ENCODE measurements at places on chromosomes 3 and 15.

GRCh38 chr3:47003461-47004368 lies 24.2 kb downstream of the NBEAL2 start:
- no peak for DNase-seq

DNA sequence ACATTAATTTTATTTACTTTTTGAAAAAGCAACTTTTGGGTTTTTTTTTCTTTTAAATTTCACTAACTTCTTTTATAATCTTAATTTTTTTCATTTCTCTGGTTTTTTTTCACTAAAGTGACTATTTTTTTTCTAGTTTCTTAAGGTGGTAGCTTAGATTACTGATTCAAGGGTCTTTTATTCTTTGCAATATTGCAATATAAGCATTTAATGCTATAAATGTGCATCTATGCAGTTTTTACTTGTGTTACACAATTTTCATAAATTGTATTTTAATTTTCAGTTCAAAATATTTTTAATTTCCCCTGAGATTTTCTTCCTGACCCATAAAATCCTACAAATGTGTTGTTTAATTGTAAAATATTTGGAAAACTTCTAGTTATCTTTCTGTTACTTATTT lies 535.8 kb downstream of the GABRG3 start:
- DNase-seq = no peak

- no peak for DNase-seq
These were observed 298.5 kb downstream of the DIPK2A start for GRCh38 chr3:144270100-144270499.

- no peak for DNase-seq
These were observed 394.0 kb downstream of the FOXP1 start for GRCh38 chr3:71189480-71189879.

DNA sequence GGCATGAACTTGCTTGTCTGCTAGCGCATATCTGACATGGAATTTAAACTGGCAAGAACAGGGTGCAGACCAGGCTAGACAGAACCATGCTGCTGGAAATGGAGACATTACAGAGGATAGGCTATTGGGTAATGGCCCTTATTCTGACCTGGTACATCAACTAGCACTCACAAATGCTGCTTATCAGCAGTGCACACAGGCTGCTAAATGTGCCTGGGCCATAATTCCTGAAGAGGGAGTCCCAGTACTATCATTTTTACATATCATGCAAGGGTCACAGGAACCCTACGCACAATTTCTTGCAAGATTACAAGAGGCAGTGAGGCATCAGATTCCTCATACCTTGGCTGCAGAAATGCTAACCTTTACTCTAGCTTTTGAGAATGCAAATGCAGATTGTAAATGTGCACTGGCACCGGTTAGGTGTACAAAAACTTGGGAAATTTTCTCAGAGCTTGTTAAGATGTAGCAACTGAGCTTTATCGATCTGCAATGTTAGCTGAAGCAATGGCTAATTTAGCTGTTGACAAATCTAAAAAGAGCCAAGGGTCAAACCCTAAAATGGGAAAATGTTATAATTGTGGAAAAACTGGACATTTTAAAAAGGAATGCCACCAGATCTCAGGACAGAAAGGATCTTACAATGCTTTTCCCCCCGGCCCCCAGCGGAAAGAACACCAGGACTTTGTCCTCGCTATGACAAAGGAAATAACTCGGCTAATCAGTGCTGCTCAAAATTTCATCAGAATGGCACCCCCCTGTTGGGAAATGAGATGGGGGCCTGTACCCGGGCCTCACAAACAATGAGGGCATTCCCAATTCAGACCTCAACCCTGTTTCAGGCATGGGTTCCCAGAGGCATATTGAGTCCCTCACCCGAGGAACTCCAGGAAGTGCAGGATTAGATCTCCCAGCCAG lies 21.1 kb downstream of the CCRL2 start:
- DNase-seq = no peak

DNA sequence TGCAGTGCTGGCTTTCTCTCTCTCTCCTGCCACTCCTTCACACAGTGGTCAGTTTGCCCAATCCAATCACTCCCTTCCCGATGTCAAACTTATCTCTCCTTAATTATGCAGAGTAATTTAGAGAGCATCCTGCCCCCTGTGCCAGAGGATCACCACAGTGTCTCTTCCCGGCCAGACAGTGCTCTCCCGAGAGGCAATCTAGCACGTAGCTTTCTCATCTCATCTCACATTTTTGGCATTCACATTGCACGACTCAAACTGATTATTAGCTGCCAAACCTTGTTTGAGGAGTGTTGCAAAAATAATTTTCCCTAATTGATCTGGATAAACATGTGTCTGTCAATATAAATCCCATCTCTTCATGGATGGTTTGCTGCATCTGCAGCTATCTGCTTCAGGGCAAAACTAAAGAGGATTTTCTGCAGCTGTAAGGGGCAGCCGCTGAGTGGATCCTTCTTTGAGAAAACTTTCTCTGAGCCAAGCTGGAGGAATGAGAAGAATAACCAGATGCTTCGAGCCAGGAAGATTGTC lies 37.8 kb downstream of the SSUH2 start:
- DNase-seq = no peak

DNA sequence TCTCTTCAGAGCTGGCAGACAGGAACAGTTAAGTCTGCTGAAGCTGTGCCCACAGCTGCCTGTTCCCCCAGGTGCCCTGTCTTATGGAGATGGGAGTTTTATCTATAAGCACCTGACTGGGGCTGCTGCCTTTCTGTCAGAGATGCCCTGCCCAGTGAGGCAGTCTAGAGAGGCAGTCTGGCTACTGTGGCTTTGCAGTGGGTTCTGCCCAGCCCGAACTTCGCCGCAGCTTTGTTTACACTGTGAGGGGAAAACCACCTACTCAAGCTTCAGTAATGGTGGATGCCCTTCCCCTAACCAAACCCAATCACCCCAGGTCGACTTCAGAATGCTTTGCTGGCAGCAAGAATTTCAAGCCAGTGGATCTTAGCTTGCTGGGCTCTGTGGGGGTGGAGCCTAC lies 91.2 kb downstream of the SLC25A26 start:
- DNase-seq = no peak

- DNase-seq = no peak
These were observed 52.4 kb downstream of the HEG1 start for GRCh38 chr3:125003369-125003853.

- DNase-seq = no peak
These were observed 2.0 kb downstream of the CIB2 start for GRCh38 chr15:78129077-78129750.

DNA sequence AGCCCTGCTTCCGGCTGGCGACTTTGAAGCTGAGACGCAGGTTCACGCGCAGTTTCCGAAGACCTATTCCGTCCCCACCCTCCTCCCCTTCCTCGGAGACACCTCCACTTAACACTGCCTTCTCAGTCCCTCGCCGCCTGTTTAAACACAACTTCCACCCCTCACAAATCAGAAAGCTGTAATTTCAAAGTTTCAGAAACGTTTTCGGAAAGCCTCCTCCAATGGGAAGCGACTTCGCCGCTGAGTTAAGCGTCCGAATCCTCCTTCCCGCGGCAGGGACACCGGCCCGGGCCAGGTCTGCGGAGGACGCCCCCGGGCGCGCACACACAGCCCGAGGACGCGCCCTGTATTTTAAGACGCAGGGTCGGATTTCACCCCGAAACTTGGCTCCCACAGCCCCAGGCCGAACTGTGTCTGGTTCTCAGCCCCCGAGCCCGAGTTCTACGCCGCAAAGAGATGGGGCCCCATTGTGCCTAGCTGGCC lies 559 bp upstream of the LRRN1 start:
- no peak for DNase-seq

DNA sequence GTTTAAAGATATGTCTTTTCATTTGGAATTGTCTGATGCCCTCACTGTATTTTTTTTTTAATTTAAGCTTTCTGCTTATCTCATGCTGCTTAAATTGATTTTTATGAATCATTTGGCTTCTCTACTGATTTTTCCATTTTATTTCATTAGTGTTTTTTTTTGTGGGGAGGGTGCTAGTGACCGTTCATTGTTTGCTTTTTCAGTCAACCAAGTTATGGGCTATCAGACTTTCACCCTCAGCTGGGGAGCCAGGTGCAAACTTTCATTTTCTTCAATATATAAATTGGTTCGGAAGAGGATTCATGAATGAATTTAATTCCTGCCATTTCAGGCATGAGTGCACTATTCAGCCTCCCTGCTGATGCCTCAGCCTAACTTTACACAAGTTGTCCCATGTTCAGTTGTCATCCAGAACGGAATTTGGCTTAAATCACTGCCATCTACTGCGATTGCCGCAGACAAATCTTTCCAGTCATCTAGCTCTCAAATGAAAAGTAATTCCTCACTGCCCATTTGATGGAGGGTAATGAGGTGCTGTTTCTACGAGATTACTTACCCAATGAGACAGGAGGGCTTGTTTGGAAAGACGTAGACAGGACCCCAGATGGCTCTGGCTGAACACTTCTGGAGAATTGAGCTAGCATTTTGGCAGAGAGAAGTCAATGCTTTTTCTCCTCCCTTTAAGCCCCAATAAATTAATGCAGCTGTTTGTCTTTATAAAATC lies 89.9 kb upstream of the RORA start:
- DNase-seq = no peak

DNA sequence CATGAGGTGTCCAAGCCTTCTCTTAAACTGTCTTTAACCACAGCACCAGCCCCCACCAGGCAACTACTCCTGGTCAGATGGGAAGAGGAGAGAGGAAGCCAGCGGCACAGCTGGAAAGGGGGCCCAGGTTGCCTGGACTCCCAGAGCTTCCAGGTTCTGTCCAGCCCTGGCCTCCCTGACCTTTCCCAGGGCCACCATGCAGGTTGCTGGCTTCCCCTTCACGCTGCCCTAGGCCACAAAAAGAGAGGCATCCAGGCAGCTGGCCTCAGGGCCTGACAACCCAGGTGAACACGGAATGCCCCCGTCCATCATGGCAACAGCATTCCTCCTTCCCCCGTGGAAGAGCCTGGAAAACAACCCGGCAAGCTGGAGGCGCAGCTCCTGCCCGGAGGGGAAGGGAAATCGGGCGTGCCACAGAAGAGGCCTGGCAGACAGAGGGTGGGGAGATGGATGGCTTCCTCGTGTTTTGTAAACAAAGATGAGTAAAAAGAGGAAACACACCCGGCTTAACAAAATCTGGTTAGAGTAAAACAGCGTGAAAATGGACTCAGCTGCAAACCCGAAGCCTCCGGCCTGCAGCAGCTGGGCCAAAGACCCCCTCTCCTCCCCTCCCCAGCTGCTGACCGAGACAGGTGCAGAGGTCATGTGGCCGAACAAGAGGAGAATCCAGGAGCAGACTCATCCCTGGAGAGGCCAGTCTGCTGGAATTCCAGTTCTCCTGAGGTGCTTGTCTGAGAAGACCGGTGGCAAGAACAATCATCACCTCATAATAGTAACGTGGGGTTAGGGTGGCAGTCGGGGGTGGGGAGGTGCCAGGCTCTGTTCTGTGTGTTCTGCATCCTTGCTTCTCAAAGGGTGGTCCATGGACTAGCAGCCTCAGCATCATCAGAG lies 15.5 kb downstream of the BMF start:
- no peak for DNase-seq

GRCh38 chr15:68213991-68214837 lies 9.1 kb upstream of the CALML4 start:
- no peak for DNase-seq
